ENCODE measurements at places on chromosomes 13 and 19.

DNA sequence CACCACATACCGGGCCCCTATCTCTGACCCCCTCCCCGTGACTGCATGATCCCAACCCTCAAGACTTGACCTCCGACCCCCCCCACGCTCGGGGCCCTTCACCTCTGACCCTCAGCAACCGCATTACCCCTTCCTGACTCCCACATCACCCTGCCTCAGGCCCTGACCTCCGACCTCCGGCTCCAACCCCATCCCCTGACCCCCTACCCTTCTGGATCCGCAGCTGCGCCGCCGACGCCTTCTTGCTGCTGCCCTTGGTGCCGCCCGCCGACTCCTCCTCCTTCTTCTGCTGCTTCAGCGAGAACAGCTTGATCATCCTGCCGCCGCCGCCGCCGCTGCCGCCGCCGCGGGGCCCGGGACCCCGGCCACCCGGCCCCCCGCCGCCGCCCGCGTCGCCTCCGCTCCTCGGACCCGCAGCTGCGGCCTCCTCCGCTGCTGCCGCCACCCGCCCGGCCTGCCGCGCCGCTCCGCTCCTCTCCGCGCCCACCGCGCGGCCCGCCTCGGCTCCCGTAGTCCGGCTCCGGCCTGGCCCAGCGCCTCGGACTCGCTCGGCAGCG lies at the start of gene UBE2M:
Gene UBE2M, minus strand, starts transcription at position 546 of the 557 bp plus-strand sequence. Its CDS starts 230 bp downstream, at position 316.
- no peak for DNase-seq

GRCh38 chr19:4567584-4568071 lies 8.1 kb upstream of the SEMA6B start:
- peak; percentile 28 for DNase-seq

DNA sequence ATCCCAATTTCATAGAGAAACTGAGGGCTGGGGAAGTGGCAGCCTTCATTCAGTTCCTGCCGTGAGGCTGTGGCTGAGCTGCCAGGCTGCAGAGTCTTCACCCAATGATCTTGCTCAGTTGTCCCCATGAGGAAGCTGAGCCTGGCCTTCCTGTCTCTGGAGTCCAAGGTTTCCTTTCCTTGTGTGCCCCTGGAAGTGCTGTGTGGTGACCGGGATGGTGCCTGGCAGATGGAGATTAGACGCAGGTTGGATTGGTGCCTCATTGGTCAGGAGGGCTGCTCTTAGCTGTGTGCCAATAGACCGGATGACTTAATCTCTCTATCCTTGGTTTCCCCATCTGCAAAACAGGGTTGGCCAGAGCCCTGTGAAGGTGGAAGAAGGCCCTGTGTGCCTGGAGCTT lies 24.6 kb downstream of the DNM2 start:
- no peak for DNase-seq

DNA sequence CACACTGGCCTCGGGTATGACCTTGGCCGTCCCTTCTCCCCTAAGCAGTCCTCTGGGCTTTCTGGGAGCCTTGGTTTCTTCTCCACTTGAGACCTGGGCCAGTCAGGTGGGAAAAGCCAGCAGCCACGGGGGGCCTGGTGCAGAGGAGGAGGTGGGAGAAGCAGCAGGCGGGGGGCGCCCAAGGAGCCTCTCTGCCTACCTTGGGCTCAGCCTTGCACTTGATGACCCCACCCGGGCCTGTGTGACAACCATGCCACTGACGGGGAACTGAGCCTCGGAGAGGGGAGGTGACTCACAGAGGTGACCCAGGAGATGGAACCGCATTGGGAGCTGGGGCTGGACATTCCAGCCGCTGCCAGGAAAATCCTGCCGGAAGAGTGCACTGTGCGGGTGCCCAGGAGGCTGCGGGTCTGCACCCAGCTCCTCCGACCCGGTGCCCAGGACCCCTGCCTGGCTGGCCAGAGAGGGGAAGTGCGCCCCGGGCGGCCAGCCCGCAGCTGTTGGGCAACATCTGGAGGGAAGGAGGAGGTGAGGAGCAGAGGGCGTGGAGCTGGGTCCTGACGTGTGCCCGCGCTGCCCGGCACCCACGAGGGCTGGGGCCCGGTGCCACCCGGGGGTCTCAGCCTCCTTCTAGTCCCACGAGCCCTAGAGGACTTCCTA lies 23.4 kb upstream of the SLC7A10 start:
- DNase-seq, result no peak

GRCh38 chr19:795073-795611 lies 2.1 kb upstream of the PTBP1 start:
- DNase-seq, result no peak

- no peak for DNase-seq
Observed at GRCh38 chr13:78187781-78188180, 269.1 kb upstream of the EDNRB start.

DNA sequence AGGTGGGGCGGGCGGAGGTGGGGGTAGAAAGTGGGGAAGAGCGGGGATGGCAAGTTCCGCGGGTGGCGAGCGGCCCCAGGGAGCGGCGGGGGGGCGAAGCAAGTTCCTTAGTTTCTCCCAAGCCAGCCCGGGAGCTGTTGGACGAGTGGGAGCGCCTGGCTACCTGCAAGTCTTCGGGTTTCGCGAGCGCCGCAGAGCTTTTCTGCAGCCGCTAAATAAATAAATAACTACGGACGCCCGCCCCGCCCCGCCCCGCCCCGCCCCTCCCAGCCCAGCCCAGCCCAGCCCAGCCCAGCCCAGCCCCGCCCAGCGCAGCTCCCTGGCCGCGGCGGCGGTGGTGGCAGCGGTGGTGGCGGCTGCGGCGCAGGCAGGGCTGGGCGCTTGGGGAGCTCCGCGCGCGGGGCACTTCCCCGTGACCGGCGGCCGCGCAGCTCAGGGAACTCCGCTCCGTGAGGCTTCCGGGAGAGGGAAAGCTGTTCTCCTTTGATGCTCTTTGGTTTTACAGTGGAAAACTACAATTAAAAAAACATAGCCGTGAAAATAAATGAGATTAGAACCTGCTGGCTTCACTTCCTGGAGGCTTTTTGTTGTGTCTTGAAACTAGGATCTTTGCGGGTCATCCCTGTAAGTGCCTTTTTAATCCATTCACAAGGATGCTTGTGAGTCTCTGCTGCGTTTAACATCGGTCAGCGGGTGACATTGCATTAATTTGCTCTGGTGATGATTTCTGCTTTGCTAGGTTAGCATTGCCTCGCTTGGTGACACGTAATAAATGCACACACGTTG lies at the start of gene UBE2L5:
Gene UBE2L5, plus strand, starts transcription at position 440 of the 786 bp plus-strand sequence. CDS start 5,498 bp downstream, outside the sequence.
- DNase-seq, result peak; percentile 34

GRCh38 chr13:80399340-80400163 lies 58.6 kb upstream of the SPRY2 start:
- DNase-seq, result no peak

DNA sequence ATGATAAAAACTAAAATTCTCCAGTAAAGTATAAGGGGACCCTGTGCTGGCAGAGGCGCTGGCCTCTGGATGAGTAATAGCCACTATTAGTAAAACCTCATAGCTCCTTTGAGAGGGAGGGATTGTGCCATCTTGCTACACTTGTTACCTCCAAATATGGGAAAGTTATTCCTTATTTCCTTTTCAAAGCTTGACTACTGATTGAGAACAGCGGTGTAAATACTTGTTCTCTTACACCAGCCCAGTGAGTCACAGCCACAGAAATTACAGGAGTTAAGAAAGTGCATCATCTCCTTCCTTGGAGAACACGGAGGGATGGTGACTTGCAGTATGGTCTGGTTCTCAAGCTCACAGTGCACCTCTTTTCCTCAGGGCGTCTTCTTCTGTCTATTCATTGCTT lies 379.0 kb downstream of the EFNB2 start:
- no peak for DNase-seq

- DNase-seq, result no peak
Observed at GRCh38 chr13:46121033-46121432, 16.2 kb upstream of the CPB2 start.

DNA sequence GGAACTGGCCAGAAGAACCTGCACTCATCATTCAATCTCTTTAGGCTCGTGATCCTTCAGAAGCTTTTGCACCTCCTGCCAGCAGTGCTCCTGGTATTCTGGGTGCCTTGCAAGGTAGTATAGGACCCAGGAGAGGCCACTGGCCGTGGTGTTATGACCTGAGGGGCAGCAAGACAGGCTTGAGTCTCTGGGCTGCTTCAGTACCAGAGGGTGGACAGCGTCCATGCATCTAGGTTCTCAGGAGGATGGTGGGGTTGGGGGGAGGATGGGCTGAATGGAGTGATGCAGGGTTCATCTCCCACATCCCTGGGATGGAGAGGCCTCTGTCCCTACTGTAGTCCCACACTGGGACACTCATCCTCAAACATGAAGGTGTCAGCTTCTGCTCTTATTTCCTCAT lies 41.1 kb downstream of the OR10H4 start:
- no peak for DNase-seq

DNA sequence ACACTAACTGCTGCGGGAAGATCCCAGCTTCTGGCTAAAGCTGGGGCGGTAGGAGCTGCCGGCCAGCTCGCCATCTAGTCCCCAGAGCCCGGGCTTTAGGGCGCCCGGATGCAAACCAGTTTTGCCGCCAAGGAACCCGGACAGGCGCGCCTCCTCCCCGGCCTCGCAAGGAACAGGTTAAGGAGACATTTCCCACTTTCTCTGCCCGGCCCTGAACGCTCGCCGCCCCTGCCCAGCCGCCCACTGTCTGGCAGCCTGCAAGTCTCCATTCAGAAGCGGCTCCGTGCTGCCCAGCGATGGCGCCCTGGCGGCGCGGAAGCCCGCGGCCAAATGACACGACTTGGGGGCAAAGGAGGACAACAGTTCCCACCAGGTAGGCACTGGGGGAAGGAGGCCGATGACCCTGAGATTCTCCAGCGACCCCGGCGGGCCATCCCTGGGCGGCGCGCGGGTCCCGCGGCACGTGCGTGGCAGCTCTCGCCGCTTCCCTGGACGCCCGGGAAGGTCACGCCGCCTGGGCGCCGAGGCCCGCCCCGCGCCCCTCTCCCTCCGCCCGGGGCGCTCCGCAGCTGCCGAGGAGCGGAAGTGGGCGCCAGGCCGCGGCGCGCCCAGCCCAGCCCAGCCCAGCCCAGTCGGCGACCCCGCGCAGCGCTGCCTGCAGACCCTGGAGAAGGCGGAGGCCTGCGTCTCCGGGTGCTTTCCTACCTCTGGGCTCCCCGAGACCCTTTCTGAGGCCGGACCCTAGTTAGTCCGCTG lies 42.2 kb upstream of the HNRNPA1L2 start:
- no peak for DNase-seq

- DNase-seq, result no peak
Observed at GRCh38 chr13:103517066-103517767, 451.0 kb upstream of the SLC10A2 start.

DNA sequence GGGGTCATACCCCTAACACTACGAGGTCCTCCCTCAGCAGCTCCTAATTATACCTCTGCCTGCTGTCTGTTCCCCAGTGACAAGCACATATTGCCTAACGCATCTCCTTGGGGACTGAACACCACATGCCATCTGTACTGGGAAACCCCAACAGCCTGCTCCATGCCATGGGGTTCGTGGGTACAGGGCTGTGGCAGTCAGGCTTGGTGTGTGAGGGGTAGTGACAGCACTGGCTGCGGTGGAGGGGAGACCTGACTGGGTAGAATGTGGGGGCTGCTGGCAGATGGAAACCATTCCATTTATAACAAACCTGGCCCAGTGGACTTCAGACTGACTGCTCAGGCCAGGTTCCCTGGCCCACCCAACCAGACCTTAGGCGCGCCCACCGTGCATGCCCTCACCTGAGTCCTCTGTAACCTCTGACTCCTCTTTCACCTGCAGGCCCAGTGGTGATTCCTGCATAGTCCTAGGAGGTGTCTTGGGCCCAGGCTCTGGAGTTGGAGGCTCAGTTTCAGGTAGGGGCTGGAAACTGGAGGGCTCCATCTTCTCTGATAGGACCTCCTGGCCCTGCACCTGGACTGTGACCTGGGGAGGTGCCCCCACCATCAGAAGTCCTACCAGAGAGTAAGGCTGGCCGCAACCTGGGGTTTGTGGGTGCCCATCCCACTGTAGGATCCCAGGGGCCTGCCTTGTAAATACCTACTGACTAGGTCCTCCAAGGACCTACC lies 3.0 kb downstream of the MZF1 start:
- no peak for DNase-seq

DNA sequence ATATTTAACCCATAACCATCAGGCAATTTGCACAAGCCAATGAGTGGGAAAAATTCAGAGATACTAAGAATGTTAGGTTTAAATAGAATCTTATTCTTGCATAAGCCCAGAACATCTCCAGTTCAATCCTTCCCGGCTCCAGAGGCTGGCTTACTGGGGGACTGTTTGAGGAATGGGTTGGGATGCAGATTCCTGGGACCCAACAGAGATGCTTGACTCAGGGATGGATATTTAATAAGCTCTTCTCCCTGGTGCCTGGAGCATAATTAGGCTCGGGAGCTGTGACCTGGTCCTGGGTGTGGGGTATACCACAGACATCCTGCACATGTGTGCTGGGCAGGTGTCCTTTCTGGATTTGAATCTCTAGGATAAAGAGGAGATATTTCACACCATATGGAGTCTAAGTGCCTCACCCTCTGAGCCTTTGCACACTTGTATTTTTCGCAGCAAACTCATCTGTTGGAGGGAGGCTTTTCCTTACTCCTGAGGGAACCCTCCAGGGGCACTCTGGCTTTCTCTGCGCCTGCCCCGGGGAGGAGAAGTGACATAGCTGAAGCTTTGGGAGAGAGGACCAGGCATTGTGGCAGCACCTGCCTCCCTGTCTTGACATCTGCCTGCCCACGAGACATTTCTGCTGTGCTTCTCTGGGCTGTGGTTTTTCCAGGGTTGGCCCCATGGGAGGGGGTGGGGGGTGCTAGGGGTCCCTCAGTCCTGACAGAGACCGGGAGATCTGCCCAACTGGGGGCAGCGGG lies 36.1 kb upstream of the ANKRD10 start:
- no peak for DNase-seq

GRCh38 chr13:40518481-40518882 lies 148.0 kb downstream of the FOXO1 start:
- DNase-seq, result no peak

- DNase-seq, result no peak
Observed at GRCh38 chr19:8352134-8352827, 9.2 kb upstream of the KANK3 start.

All from stimulated activated CD8-positive, alpha-beta memory T cell treated with anti-CD3 and anti-CD28 coated beads, Interleukin-7, amount 100 ng/mL, for 1 hour (primary cell).